Smooth muscle cell of trachea (primary cell): ENCODE measurements at places on chromosomes 2 and 18. TPM values are rescaled to one million over a fixed set of nuclear protein-coding genes. Genes with fewer than 3 reads are reported as not detected.

Gene TACR1
- 0.33 TPM in 1 of 2 replicates, not detected in the other for total RNA-seq

Gene MOCOS
- total RNA-seq = 5.5 and 13.7 TPM in 2 replicates

Gene STARD6
- not detected in 2 replicates for total RNA-seq

Gene POMC
- 0.66 and 3.8 TPM in 2 replicates for total RNA-seq

Gene CENPO
- total RNA-seq = 5.6 and 25.9 TPM in 2 replicates

Gene OLA1
- total RNA-seq = 65.2 and 127 TPM in 2 replicates
